ENCODE measurements at places on chromosomes 4 and X.

DNA sequence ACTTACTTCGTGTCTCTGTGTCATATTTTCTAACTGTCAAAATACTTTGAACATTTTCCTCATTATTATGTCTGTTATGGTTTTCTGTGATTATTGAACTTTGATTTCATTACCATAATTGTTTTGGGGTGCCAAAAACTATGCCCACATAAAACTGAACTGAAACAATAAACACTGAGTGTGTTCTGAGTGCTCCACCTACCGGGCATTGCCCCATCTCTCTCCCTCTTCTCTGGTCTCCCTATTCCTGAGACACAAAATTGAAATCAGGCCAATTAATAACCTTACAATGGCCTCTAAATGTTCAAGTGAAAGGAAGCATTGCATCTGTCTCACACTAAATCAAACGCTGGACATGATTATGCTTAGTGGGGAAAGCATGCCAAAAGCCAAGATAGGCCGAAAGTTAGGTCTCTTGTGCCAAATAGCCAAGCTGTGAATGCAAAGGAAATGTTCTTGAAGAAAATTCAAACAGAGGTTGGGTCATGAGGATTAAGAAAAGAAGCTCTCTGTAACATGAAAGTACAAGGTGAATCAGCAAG, 972.3 kb downstream of the PCDH7 start:
- DNase-seq = no peak

- DNase-seq = no peak
These were observed 120.9 kb downstream of the IL15 start for GRCh38 chr4:141757287-141757686.

DNA sequence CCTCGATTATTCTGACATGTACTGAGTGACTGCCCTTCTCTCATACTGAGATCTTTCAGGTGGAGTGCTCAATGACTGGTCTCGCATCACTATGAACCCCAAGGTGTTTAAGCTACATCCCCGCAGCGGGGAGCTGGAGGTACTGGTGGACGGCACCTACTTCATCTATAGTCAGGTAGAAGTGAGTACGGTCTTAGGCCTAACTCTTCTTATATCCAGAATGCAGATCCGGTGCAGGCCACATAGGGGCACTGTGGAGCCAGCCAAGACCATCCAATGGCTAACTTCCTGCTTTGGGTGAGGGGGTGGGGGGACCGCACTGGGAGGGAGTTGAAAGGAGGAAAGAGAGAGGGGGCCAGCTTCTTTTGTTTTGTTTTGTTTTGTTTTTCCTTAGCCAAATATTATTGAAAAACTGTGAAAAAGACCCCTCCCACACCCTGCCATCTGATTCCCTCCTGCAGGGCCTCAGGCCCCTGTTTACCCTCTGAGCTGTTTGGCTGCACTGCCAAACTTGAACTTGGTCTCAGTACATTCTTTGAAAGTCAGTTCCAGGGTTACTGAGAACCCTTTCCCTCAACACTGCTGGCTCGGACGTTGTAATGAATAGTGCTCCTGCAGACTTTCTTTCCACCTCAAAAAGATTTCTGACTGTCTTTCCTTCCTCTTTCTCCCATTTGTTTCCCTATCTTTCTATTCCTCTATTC, 16.2 kb downstream of the AWAT2 start:
- DNase-seq = no peak

- DNase-seq = no peak
These were observed 254.7 kb downstream of the PALLD start for GRCh38 chr4:168751263-168752225.

- DNase-seq = peak; percentile 90
These were observed 20.1 kb upstream of the CSF2RA start for GRCh38 chrX:1248331-1249061.

- no peak for DNase-seq
These were observed 16.5 kb downstream of the SH3KBP1 start for GRCh38 chrX:19870710-19871490.

GRCh38 chr4:120526033-120526432, 396.5 kb downstream of the PRDM5 start:
- no peak for DNase-seq

DNA sequence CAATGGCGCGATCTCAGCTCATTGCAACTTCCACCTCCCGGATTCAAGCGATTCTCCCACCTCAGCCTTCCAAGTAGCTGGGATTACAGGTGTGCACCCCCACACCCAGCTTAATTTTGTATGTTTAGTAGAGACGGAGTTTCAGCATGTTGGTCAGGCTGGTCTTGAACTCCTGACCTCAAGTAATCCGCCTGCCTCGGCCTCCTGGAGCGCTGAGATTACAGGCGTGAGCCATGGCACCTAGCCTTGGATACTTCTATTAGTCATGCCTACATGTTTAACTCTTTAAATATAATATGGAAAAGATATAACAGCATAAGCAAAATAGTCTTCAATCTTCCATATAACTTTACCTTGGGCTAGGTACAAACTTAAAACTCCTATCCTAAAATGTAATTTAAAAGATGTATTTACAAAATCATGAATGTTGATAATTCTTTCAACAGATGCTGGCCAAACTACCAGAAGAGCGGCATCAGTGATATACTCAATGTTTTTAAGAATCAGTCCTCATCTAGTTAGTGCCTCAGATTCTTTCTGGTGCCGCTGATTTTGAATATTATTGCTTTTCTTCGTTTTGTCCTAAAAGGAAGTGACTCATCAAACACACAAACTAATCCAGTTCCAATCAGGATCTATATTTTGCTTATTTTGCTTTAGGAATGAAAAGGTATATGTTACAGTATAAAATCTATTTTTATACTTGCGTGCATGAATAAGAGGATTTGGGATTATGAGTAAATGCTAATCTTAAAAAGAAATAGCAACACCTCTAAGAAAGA, 23.7 kb downstream of the FAM241A start:
- no peak for DNase-seq

- no peak for DNase-seq
These were observed 43.7 kb downstream of the DDX3X start for GRCh38 chrX:41377624-41378023.

DNA sequence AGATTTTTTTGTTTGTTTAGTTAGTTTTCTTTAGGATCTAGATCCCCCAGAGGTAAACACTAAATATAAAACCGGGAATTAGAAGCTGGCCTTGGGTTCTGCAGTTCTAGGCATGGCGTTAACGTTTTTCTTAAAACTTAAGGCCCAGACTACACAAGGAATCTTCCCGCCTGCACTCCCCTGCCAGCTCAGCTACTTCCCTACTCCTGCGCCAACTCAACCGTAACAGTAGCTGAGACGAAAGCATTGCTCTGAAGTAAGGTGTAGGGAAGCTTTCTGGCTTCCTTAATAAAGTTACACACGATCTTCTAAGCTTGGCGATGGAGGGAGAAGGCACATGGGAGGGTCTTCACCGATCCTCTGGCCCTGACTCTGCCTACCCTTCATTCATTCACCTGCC, 37.1 kb downstream of the CPE start:
- DNase-seq = no peak

- no peak for DNase-seq
These were observed 355.5 kb downstream of the KCNIP4 start for GRCh38 chr4:21592970-21593670.

DNA sequence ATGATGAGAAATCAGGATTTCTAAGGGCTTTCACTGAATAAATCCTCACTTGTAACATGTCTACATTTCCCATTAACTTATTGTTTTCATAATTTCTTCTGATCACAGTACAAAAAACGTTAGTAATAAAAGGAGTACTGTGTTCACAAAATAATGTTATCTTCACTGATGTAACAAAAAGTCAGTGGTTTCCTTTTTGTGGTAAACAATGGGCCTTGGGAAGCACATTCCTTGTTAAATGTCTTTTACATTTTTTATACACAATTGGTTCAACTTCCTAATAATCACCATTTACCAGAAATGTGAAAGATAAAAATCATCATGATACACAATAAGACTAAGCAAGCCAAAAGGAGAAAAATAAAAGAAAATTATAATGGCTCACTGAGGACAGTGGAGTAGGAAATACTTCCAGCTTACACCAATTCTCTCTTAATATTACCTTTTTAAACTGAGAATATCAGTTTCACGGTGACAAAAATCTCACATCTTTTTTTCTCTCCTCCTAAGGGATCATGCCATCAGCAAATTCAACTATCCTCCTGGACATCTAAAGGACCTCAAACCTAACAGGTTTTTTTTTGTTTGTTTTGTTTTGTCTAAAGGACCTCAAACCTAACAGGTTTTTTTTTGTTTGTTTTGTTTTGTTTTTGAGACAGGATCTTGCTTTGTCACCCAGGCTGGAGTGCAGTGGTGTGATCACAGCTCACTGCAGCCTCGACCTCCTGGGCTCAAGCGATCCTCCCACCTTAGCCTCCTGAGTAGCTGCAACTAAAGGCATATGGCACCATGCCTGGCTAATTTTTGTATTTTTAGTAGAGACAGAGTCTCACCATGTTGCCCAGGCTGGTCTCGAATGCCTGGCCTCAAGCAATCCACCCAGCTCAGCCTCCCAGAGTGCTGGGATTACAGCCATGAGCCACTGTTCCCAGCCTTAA, 57.3 kb downstream of the FRYL start:
- DNase-seq = no peak

GRCh38 chr4:7694324-7694723, 245.3 kb downstream of the AFAP1 start:
- no peak for DNase-seq

- DNase-seq = no peak
These were observed 62.6 kb upstream of the CLNK start for GRCh38 chr4:10747186-10747585.

DNA sequence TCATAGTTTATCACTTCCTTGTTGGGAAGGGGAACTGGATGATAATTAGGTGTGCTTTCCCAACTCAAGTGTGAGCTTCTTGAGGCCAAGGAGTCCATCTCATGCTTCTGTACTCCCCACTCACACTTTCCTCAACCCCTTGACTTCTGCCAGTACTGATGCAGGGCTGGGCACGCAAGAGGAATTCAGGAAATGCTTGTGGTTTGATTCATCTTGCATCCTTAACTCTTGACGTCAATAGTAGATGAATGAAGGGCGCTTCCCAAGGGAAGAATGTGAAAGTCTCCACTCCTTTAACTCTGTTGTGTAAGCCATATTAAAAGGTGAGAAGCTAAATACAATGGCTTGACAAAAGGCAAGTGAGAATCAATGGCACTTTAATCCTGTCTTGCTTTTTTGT, 101.8 kb downstream of the AGTR2 start:
- DNase-seq = no peak

GRCh38 chr4:24846716-24847115, 51.3 kb downstream of the SOD3 start:
- DNase-seq = no peak

GRCh38 chr4:184447664-184448063, 26.7 kb downstream of the IRF2 start:
- no peak for DNase-seq

GRCh38 chr4:37978248-37978924, 18.2 kb downstream of the PTTG2 start:
- peak; percentile 26 for DNase-seq

- no peak for DNase-seq
These were observed 196.2 kb upstream of the TENT5D start for GRCh38 chrX:80223982-80224579.

GRCh38 chr4:10984815-10985214, 300.2 kb upstream of the CLNK start:
- no peak for DNase-seq

DNA sequence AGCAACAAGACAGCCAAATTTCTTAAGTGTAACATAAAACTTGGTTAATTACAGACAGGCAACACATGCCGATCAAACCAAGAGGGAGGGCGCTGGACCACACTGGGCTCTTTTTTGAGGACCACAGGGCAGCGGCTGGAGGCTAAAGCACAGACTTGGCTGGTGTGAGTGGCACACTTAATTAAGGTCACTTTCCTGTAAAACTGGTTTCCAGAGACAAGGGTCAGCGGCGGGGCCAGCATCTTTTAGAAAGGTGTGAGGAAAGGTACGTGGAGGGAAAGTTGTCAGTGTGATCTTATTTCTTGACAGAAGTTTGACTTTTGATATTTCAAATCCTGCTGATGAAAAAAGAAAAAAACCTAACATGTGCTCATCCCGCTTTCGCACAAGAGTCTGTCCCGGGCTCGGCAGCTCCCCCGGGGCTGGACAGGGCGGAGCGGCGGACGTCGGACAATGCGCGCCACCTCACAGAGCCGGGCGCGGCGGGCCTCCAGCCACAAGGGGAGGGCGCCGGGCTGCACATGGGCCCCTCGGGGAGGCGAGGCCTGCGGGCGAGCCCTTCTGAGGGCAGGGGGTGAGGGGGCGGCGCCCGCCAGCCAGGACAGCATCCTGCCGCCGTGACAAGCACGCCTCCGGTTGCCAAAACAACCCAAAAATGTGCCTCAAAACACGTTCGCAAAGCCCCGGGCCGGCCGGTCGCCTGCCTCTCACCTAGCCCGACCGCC, 660 bp upstream of the HSPA4L start:
- DNase-seq = no peak

- no peak for DNase-seq
These were observed 62.3 kb upstream of the SMARCA5 start for GRCh38 chr4:143451186-143451585.

DNA sequence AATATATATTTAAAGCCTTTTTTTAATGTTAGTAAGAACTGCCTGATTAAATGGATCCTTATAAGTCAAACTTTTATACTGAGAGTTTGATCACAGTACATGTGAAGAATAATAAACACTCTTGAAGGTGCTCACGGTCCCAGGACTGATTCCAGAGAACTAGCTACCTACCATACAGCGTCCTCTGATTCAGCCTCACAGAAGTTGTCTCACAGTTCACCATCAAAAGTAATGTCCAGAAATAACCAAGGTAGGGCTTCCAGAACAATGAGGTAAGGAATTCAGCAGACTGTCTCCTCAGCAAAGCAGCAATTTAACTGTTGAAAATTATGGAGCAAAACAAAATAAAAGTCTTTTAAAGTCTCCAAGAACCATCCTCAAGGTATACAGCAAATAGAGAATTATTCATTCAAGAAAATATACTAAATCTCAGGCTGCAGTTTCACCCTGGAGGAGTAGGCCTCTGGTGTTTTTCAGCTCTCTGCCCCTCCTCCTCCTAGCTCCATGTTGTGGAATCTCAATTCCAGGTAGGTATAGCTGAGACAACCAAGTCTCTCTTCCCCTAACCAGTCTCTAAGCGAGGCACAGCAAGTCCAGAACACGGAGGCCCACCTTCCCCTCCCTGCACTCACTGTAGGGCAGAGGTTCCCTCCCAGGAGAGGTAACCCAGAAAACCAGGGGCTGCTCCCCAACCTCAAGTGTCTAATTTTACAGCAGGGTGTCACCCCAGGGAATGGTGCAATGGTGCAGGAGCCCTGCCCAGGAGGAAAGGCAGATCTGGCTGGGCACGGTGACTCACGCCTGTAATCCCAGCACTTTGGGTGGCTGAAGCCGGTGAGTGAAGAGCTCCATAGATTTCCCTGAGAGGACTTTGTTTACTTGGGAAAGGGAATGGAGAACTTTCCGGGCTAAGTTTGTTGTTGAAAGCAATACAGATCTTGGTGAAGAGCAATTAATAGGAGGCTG, 28.6 kb downstream of the FAM241A start:
- no peak for DNase-seq

DNA sequence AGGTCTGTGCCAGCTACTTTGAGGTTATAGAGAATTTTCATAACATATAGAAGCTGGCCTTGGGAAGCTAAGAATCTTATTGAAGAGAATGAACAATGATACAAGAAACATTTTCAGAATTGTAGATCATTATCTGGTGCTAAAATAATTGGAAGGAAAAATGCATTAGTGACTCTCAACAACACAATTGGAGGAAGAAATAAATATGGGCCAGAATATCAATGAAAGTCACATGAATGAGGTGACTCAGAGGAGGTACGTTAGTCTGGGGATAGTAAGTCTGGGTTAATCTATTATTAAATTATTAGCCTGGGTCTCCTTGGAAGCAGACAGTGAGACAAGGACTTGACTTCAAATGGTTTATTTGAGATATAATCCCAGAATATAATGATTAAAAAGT, 529.3 kb upstream of the SLIT2 start:
- no peak for DNase-seq

- no peak for DNase-seq
These were observed 70.9 kb downstream of the APBB2 start for GRCh38 chr4:41143311-41144039.
